Activated CD8-positive, alpha-beta memory T cell treated with anti-CD3 and anti-CD28 coated beads, Interleukin-2, amount 50 U/mL, for 4 hours (primary cell): ENCODE measurements at places on chromosomes 3 and 15.

- no peak for DNase-seq
Measured at GRCh38 chr3:114453361-114453780, 159.5 kb downstream of the TIGIT start.

GRCh38 chr3:132161608-132162007 is 126.8 kb upstream of the CPNE4 start:
- no peak for DNase-seq

DNA sequence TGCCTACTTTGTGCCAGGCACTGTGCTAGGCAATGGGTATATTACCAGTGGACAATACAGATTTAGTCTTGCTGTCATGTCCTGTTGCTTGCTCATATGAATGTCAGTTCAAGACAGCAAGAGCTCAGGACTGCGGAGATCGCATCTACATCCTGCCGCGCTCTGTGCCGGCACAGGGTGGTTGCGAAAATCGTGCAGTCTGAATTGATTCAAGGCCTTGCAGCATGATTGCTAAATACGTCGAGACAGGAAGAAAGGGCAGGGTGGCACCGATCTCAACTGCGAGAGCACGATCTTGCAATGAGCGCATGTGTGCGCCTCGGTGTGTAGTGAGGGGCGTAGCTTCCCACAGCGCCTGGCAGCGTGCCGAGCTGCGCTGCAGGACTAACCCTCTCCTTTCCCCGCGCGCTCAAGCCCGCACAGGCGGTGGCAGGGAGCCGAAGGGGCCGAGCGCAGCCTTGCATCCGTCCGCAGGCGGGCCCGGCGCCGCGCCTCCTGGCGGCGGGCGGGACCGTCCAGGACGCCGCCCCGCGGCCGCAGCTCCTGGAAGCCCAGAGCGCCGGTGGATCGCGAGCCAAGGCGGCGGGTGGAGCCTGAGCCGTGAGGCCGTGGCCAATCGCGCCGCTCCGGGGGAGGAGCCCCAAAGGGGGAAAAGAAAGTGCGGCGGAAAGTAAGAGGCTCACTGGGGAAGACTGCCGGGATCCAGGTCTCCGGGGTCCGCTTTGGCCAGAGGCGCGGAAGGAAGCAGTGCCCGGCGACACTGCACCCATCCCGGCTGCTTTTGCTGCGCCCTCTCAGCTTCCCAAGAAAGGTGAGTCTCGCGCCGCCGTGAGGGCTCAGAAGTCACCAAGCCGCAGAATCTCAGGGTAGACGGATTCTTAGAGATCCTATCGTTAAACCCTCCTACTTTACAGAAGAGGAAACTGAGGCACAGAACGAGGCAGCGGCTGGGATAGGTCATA is at the start of gene IL1RAP:
IL1RAP (plus strand) TSS at position 677 of the 962 bp plus-strand sequence. CDS start 50,205 bp downstream, outside the sequence.
- peak; percentile 82 for DNase-seq

- DNase-seq: no peak
Measured at GRCh38 chr3:136929977-136930670, 27.7 kb upstream of the IL20RB start.

- DNase-seq: no peak
Measured at GRCh38 chr15:101295607-101296161, 636 bp upstream of the SNRPA1 start.

GRCh38 chr3:71133865-71134264 is 449.7 kb downstream of the FOXP1 start:
- DNase-seq: no peak

DNA sequence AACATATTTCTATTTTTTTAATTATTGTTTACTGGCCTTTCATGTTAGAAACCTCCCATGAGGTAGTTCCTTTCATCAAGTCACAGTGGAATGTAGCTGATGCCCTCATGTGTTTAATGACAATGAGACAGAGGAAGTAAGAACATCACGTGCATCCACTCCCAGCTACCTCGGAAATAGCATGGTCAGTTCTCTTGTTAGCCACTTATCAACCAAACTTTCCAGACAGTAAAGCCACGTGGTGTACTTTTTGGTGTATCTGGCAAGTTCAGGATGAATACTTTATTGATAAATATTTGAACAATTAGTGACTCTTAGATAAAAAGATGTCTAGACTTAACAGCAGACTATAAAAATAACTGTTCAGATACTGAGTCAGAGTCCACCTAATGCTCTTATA is 781.7 kb downstream of the MECOM start:
- no peak for DNase-seq

DNA sequence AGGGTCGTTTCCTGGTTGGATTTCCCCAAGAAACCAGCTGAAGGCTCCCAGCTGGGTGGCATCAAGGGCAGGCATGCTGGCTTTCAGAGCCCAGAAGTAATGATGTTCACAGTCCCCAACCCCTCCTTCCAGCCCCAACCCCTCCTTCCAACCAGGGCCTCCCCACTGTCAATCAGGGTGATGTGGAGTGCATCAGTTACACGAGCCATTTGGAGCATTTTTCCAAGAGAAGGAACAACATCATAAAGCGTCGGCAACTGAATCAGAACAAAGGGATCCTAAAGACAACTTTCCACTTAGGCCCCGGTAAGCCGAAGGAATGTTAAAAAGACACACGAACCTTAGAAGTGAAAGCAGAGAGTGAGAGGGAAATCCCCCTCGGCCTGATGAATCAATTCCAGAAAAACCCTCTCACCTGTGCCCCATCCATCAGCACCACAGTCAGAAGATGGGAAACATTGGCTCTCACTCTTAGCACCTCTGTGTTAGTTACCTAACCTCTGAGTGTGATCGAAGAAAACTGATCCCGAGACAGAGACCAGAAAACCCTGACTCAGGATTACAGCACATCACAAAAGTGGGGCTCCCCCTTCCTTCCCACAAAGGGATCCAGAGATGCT is 101.2 kb upstream of the WNT5A start:
- DNase-seq: no peak

DNA sequence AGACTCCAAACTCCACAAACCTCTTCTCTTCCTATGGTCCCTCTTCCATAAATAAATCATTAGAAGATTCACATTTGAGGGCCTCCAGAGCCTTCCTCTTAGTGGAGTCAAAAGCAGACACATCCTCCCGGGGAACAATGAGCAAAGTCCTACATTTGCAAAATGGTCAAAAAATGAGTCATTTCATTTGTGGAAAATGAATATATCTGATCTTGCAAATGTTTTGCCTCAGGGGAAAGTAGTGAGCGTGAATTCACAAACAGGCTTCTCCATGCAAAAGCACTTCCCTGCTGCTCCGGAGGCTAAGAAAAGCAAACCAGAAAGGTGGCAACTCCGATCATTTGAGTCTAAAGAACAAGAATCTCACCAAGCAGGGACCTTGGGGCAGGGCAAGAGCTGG is 86.7 kb upstream of the IQSEC1 start:
- no peak for DNase-seq

DNA sequence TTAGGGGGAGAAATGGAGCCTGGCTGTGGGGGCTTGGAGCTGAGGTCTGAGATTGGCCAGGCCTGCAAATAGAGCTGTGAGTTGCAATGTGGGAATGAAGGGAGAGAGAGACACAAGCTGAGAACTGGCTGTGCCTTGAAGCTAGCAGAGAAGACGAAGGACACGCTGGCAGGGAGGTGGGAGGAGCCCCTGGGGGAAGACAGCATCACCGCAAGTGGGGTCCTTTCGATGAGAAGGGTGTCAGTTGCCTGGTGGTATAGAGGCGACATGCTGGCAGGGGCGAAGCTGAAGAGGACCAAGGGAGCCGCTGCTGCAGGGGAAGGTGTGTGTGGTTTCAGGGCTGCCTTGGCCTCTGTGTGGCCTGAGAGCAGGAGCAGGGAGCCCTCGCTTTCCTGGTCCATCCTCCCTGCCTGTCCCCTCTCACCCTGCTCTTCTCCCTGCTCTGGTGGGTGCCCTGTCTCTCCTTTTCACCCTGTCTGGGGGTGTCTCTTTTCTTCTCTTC is 5.5 kb downstream of the RHCG start:
- no peak for DNase-seq

DNA sequence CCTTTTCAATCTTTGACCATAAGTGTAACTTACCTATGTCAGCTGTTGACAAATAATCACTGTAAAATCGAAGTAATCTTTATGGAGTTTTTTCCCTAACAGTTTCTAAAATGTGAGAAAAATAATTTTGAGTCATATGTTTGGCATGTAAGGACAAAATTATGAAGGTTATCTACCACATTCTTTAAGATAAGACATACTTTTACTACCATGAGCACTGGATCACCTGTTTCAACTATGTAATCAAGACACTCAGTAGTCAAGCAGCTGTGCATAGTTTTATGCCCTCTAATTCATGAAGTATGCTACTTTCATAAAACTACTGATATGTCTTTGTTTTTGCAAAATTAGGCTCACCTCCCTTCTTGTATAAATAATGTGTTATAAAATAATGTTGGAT is 12.1 kb downstream of the FGF7 start:
- no peak for DNase-seq
